ENCODE measurements at places on chromosomes 1 and 21.

DNA sequence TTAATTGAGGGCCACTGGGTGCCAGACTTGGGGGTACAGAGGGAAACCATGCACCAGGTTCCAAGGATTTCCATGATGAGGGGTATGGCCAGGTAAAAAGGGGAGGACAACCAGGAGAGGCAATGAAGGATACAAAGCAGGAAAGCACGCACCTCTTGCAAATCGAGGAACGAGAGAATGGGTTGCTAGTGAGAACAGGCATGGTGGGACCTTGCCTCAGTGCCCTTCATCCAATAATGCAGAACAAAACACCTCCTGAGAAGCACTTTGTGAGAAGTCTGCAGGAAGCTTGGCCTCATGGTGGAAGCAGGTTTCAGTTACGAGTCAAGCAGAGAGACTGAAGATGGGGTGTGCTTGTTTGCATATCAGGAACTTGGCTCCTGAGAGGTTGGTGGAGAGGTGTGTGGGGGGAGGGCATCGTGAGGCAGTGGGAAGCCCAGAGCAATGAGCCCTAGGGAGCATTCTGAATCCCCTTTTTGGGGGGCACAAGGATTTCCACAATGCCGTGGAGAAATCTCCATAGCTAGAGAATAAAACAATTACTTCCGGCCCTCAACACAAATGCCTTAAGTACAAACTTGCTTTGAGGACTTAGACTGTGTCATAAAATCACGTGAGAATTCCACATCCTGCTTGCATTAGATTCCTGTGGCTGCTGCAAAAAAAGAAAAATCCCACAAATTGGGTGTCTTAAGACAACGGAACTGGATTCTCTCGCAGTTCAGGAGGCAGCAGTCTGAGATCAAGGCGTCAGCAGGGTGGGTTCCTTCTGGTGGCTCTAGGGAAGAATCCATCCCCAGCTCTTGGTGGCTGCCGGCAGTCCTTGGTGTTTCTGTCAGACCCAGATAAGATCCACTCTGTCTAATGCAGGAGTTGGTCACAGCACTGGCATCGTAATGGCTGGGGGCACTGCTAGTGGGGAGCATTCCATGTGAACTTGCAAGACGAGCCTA is 54.9 kb upstream of the BACE2 start:
- DNase-seq, result no peak

DNA sequence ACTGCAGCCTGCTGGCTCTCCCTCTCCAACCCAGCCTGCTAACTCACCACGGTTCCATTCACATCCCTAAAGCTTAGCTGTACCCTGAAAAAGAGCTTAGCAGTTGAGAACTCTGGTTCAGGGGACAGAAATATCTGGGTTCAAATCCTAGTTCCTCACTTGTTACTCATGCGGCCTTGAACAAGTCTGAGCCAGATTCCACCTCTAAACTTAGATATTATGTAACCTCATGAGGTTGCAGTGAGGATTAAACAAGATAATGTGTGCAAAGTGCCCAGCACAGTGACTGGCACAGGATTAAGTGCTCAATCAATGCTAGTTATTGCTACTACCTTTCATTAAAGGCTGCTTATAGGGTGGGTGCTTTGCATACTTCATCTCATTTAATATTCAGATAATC is 41.3 kb upstream of the DHCR24 start:
- no peak for DNase-seq

GRCh38 chr1:235296729-235297128 is 31.2 kb downstream of the ARID4B start:
- DNase-seq, result no peak

- DNase-seq, result no peak
These were observed 36.2 kb downstream of the MEF2D start for GRCh38 chr1:156464335-156464734.

GRCh38 chr1:207920444-207921021 is 9.6 kb upstream of the CD34 start:
- no peak for DNase-seq

Data from NCI-H2171 treated with DMSO at 0.1 percent for 48 hours (cell line).